Head of caudate nucleus (tissue), 42 donors: ENCODE measurements at places on chromosomes 7 and 10.

- peak; percentile 68 for DNase-seq
These were observed 4.2 kb upstream of the ADAM12 start for GRCh38 chr10:126392469-126392868.

- DNase-seq = no peak
These were observed 3.1 kb upstream of the RBP4 start for GRCh38 chr10:93604146-93604545.

GRCh38 chr7:14478834-14479510 is 423.6 kb downstream of the DGKB start:
- DNase-seq = no peak

DNA sequence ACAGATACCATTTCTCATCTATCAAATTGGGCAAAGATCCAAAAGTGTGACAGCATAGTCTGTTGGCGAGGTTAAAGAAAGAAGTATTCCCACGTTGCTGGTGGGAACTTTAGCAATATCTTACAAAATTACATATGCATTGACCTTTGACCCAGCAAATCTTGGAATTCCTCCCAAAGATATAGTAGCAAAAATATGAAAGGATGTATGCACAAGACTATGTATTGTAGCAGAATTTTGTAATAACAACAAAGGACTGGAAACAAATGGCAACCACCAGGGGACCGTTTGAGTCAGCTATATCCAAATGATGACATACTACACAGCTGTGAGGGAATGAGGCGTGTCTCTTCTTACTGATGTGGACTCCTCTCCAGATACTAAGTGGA is 50.2 kb downstream of the KCNH2 start:
- no peak for DNase-seq

DNA sequence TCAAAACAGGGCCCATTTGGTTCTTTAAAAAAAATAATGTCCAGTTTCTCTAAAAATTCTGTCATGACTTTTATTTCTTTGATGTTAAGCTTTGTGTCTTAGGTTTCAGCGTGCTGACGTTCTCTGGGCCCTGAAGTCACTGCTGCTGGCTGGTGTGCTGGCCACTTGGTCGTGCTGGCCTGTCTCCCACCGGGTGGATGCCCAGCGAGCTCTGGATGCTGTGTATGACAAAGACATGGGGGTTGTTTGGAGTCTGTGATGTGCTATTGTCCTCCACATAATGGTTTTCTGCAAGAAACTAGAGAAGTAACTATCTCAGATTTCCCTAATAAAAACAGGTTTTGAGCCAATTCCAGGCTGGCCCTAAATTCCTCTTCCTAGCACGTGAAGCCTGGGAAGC is 9.5 kb upstream of the IDI2 start:
- peak; percentile 70 for DNase-seq

- no peak for DNase-seq
These were observed 1.2 kb downstream of the SFRP4 start for GRCh38 chr7:37915438-37915837.

GRCh38 chr10:62554632-62555199 is 180.5 kb downstream of the ZNF365 start:
- DNase-seq = peak; percentile 11

DNA sequence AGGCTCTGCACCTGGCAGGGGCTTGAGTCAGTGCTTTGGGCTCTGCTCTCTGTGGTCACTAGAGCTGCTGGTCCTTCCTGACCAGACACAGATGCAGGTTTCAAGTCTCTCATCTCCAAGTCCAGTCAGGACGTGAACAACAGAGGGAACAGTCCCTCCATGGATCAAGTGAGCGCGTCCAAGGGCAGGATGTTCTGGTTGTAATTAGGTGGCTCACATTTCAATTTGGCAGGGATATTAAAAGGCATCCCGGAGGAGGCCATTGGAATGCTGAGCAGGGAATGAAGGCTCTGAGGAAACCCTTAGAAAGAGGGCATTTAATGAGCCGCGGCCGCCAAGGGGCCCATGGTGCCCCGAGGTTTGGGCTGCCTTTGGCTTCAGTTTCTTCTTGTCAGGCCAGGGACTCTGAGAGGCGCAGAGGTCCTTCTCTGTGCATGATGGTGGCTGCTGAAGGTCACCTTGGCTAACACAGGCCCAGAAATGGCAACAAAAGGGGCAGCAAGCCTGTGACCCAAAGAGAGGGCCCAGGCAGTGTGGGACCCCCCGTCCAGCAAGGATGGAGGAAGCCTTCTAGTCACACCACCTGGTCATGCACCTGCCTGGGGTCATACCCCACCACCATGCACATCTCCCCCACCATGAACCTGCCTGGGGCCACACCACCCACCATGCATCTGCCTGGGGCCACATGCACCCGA is 30.7 kb upstream of the INPP5A start:
- peak; percentile 35 for DNase-seq

GRCh38 chr7:124155432-124156022 is 122.7 kb upstream of the TMEM229A start:
- DNase-seq = no peak

DNA sequence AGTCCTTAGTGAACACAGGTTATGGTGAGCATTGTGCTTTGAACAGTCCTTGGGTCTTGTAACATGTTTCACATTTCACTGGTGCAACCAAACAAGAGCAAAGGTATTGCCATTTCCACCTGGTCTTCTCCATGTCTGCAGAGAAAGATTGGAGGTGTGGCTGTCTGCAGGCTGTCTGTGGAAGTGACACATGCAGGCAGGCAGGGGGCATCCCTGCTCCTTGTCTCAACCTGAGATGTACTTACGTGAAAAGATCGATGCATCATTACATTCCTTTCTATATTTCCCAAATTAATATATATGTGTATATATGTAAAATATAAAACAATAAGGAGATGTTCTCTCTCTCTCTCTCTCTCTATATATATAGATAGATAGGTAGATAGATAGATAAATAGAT is 54.3 kb downstream of the LRRC18 start:
- peak; percentile 75 for DNase-seq

DNA sequence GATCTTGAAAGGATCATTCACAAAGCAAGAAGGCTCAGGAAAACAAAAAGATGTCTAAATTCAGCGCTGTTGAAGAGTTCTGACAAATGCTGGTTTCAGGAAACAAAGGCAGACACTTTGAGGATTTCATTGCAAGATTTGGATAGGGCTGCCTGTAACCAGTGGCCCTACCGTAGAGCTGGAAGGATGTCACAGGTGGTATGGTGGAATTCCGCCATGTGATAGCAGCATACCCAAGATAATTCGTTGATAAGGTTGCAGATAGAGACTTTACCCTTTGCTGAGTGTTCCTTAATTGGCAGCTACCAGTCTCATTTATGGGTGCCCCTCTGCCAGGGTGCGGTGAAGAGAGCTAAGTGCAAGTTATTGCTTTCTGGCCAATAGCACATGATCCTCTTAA is 100.1 kb downstream of the WDR11 start:
- DNase-seq = no peak

DNA sequence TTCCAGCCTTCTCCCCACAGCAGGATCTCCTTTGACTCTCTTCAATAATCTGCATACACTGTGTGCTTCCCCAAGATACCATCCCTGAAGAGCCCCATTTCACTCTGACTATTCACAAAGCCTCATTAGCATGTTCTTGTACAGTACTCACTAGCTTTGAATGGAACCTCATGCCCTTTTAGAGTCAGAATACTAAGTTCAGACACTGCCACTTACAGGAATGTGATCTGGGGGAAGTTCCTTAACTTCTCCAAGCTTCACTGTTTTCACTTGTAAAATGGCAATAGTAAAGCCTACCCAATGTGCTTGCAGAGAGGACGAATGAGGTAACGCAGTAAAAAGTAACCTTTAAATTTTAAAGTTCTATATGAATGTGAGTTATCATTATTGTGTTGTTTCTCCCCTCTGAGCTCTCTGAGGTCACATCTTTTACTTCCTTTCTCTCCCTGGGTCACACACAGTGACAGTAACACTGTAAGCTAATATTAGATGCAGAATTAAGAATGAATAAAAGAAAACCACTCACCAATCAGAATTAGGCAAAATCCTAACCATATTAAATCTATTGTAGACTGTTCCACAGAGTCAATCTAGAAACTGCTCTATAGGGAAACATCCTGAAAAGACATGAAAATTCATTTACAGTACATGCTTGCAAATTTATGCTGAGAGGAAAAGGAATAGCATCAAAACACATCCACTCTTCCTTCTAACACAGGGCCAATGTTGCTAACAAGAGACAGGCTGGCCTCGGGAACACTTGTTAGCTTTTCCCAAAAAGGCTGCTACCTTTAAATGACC is 64.2 kb upstream of the IL6 start:
- no peak for DNase-seq

DNA sequence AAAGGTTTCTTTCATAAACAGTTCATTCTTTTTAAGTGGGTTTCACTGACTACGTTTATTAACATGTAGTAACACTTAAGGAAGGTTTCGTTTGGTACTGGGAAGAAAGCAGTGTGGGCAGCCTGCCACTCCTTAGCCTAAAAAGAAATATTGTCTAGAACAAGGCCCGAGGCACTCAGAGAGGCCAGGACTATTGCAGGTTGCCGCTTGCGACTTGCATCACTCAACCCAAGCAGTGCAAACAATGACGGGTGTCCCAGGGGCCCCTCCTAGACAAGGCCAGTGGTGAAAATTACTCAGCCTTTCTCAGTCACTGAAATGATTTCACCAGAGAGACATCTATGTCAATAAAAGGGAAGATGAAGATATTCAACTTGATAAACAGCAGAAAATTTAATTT is 243.9 kb downstream of the SNX13 start:
- peak; percentile 80 for DNase-seq

GRCh38 chr7:151172273-151173141 is 5.0 kb upstream of the GBX1 start:
- peak; percentile 80 for DNase-seq

GRCh38 chr10:42928064-42928463 is 145.5 kb downstream of the BMS1 start:
- DNase-seq = no peak

- no peak for DNase-seq
These were observed 24.6 kb upstream of the MRPS33 start for GRCh38 chr7:141039376-141039775.

DNA sequence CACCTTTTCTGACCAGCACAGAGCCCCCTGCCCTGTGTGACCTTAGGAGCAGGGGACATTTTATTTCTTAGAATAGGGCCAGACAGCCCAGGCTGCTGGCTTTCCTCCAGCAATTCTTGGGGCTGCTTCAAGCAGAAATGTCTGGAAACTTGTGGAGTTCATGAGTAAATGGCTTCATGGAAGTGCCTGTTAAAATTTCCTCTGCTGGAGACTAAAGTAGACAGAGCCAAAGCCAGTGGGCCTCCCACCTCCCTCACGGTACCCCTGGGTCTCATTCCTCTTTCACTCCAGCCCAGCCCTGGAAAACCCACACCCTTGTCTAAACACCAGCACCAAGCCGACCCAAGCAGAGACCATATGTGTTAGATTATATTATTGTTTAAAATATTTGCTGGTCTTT is 505.5 kb upstream of the ZMIZ1 start:
- no peak for DNase-seq

- DNase-seq = no peak
These were observed 6.1 kb downstream of the DBF4 start for GRCh38 chr7:87882151-87882937.

DNA sequence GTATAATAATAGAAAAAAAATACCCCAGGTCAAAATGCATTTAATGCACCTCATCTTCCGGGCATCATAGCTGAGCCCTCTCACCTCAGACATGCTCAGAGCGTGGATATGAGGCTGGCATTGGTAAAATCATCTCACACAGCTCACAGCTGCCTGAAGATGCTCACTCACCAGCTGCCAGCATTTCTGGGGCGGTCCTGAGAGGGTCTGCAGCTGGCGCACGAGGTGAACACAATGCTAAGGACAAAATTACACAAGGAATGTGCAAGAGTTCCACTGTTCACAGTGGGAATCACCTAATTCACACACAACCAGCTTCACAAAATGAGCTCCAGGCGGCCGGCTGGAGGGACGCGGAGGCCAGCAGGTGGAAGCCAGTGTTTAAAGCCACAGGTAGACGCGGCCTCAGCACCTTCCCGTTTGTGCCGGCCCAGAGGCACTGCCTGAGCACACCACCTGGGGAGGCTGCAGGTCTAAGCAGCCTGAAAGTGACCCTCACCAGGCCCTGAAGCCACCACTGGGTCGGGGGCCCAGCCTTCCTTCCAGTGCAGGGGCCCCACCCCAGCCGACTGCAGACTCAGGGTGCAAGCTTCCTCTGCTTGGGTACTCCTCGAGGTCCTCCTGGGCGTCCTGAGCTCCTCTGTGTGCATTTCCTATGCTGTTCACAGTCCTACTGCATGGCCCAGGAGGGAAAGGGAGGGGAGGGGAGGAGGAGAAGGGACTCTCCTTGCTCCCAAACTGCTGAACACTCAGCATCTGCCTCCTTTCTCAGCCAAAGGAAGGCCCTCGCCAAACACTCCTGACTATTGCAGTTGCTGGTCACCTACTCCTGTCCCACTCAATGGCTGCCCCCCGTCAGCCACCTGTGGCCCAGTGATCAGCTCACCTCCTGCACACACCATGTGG is 61.2 kb upstream of the FAM20C start:
- no peak for DNase-seq

DNA sequence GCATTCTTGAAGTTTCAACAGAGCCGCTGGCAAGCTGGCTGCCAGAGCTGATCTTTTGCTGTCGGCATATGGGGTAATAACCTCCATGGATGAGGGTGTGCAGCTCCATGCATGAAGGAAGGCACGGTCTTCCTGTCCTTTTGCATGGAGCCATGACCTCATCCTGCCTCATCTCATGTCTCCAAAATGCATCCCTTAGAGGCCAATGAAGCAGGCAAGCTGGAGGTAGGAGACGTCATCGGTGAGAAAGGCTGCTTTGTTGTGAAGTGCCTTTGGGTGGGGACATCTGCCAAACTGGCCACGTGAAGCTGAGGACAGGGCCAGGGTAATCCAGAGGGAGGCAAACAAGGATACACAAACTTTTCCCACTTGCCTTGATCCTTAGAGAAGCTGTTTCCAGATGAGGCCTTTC is 161.5 kb upstream of the TBX20 start:
- no peak for DNase-seq

DNA sequence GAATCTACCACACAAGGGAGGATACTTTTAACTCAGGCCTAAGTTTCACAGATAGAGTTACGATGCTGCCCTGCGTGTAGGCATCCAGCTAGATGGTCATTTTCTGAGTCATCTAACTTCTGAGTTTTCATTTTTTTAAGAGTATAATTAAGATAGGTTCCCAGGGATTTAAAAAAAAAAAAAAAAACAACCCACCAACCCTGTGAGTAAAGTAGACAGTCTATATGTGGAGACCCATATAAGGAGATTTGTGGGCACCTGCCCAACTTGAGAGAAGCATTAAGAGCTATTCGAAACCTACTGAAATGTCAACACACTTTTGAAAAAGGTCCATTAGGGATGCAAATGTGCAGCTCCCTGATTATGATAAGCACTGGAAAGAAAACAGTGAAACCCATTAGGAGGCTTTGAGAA is 257.3 kb downstream of the TRIL start:
- DNase-seq = no peak

DNA sequence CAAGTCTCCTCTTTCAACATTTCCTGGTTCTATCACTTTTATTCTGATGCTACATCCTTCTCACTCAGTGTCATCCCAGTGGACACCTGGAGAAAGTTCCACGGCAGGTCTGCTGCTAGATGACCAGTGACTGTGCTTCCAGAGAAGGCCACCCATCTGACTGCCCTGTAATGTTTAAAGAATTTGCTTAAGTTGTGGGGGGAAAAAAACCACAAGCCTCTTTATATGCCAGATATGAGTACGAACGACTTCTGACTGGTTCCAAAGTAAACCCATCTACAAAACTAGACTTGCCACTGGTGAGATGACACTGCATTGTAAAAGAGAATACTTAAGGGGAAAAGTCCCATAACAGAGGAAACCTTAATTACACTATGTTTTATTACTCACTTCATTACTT is 69.6 kb upstream of the VWC2 start:
- DNase-seq = no peak
